ENCODE measurements at places on chromosomes 11 and 22.

DNA sequence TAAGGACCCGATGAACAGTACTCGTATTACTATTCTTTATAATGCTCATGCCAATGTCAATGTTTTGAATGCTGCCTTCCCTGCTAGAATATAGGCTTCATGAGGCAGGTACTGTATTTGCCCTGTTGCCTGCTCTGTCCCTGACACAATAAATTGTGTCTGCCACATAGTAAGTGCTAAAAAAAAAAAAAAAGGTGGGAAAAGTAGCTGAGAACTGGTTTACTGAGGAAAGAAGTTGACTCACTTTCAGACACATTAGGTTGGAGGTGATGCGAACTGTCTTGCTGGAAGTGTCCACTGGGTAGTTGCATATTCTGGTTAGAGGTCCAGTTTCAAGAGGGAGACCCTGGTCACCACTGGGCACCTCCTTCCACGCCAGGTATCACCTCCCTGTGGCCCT lies 255.9 kb downstream of the KIRREL3 start:
- DNase-seq = no peak

GRCh38 chr11:1470681-1471611 lies 15.6 kb downstream of the MOB2 start:
- no peak for DNase-seq

GRCh38 chr11:117572129-117572528 lies 224.9 kb downstream of the DSCAML1 start:
- DNase-seq = no peak

DNA sequence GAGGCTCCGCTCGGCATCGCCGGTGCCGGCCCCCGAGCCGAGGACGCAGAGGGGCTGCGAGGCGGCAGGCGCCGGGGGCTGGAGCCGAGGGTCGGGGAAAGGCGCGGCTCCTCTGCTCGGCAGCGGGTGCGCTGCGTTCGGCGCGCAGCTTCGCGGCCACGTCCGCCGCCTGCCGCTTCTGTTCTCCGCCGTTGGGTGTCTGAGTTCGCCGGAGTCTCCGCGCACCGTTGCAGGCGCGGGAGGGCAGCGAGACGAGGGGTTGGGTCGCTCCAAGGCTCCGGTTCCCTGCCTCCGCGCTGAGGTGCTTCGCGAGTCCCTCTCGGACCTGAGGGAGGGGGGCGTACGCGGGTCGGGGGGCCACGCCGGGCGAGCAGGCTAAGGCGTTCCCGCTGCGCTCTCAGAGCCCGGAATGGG lies 347 bp downstream of the MN1 start:
- DNase-seq = no peak

- no peak for DNase-seq
These were observed 45.3 kb downstream of the GDPD5 start for GRCh38 chr11:75480185-75481175.

GRCh38 chr11:75453916-75454655 lies 21.1 kb upstream of the KLHL35 start:
- DNase-seq = no peak
